ENCODE measurements at places on chromosomes 7 and 10. TPM values are rescaled to one million over a fixed set of nuclear protein-coding genes. Genes with fewer than 3 reads are reported as not detected.

The C10orf105 gene
- not detected for total RNA-seq

The LRRC4 gene
- 0.43 TPM for total RNA-seq

The EFCAB10 gene
- total RNA-seq = not detected

The MYO3A gene
- not detected for total RNA-seq

The OR6V1 gene
- total RNA-seq = not detected

Measured in ascending aorta (tissue), 2 donors.